NCI-H345 (cell line): ENCODE measurements at places on chromosomes 2 and 18.

GRCh38 chr2:239369631-239370161 is 31.1 kb downstream of the HDAC4 start:
- peak; percentile 27 for DNase-seq

DNA sequence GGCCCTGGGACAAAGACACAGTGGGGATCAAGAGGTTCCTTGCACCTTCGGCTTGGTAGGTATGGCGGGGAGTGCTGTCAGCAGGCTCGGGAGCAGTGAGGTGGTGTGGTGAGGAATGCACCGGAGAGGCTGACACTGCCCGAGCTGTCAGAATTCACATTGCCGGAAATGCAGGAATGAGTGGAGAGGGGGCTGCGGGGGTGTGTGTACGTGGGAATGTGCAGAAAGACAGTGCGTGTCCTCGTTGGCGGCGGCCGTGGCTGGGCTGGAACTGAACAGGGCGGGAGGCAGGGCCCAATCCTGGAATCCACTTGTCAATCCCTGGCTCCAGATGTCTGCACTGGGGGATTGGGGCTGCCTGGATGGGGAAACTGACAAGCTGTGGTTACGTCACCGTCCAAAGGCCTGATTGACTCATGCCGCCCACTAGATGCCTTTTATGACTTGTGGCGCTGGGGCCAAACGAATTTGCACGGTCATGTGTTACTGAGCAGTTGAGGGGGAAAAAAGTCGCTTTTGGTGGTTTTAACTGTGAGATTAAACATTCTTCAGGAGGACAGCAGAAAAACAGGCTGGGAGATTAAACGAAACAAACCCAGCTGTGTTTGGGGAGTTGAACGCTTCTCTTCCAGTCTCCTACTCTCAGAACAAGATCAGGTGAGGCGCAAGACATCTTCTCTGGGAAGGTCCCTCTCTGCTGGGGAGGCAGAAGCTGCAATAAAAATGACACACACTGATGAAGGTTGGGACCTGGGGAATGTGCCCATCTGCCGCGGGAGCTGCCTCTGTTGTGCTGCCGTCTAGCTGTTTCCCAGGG is 189.4 kb upstream of the GLI2 start:
- no peak for DNase-seq

DNA sequence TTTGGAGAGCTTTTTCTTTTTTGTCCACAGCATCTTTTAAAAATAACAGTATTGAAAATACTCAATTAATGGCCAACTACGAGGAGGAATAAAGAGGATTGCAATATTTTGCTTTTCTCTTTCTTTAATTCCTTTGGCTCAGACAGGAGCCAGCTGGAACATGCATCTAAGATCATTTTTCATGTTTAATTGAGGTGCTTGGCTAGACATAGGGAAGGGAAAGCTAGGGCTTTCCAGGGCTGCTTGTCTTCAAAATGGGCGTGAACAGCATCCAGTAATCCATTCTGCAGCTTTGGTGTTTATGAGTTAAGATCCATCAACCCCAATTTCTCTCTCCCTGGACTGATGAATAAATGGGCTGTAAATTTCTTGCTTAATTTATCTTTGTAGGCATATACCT is 323.0 kb downstream of the PTPRM start:
- DNase-seq = no peak

GRCh38 chr2:138637686-138638085 is 136.1 kb downstream of the SPOPL start:
- DNase-seq = no peak

DNA sequence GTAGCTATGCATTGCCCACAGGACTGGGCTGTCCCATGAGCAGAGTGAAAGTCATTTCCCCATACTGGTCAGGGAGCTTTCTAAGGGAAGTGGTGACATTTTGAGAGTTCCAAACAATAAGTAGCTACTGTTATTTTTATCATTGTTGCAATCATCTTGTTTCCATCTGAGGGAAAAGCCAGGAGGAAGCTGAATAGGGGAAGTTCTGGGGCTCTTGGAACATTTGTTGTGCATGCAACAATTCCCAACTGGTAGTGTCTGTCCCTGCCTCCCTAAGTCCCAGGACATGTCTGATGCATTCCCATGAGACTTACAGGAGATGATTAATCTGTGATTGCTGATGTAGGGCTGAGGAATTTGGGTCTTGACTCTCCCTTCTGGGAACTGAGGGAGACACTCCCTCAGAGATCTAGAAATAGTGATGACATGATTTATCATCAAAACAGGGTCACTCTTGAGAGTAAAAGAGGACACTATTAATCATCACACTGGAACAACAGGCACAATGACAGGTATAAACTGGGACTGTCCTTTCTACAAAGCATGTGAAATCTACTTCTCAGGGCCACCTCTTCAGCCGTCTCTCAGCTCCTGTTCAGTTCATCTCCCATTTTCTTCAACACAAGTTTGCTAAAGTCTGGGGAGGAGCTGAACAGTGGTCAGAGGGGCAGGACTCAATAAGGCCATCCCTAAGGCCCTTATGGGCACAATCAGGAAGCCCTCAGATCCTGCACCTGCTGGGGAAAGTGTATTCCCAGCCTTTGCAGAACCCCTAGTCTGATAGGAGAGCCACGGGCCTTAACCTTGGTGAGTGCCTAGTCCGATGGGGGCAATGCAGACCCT is 28.0 kb upstream of the MARCO start:
- DNase-seq = no peak

DNA sequence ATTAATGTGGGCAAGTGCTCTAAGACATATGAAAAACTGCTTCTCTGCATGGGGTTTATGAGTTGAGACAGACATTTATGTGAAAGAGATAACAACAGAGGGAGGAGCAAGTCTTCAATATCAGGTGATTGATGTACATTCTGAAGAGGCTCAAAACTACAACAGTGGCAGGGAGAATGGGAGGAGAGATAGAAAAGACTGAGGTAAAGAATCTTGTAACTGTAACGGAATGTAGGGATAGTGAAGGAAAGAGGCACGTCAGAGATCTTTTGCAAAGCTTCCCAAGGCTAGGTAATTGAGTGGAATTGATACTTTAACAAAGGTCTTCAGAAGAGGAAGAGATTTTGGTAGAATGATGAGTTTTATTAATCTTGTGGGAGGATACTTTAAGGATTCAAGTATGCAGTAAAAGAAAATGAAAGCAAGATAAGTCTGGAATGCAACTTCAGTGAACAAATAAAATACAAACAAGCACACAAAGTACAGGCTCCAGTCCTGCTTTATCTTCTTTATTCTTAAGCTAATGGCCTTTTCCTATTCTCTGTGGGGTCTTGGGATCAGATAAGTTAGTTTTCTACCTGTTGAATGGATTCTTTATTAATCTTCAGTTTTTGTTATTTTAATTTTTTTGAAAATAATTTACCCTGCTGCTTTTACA is 15.0 kb downstream of the SMAD4 start:
- DNase-seq = no peak

- DNase-seq = peak; percentile 24
Observed at GRCh38 chr2:725468-725867, 48.3 kb upstream of the TMEM18 start.

DNA sequence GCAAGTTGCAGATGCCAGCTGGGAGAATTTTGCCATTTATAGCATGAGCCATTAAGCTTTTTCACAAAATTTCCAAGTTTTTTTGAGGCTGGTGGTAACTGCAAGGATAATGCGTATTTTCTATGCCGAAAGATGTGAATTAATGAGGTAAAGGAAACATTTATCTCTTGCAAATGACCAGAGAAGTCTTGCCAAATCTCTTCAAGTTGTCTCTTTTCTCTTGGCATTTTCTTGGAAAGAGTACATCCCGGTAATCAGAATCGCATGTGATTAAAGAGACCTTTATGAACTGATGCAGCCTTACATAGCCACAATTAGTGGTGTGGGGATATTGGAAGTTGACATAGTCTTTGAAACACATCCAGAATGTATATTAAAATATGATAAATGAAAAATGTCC is 136.5 kb upstream of the MMADHC start:
- DNase-seq = no peak

DNA sequence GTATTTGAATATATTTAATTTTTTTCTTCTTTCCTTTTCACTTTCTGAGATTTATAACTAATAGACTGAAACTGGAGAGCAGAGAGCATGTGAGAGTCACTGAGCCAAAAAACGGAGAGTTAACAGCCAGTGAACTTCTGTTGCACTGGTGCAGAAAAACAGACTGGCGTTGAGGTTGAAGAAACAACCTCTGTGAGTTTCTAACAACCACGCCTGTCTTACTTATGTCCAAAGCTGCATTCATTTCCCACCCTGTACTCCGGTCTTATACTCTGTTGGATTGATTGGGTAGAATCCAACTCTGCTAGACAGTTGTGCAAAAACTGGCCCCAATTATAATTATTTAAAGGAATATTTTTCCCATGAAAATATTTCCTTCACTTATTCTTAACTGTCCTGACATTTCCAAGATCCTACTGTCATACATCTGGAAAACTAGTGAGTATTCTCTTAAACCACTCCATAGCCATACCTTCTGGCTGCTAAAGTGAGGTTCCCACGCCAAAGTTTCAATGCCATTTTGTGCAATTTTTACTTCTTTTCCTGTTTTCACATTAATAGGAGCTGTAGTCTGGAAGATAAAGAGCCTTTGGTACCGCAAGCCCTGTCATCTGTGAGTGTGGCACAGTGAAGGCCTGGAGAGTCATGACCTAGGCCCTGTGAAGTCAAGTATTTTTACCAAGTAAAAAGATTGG is 9.4 kb downstream of the CYP1B1 start:
- no peak for DNase-seq

- no peak for DNase-seq
Observed at GRCh38 chr2:189579585-189580186, 900 bp downstream of the SLC40A1 start.

- DNase-seq = no peak
Observed at GRCh38 chr2:115162494-115163293, 720.3 kb downstream of the DPP10 start.

DNA sequence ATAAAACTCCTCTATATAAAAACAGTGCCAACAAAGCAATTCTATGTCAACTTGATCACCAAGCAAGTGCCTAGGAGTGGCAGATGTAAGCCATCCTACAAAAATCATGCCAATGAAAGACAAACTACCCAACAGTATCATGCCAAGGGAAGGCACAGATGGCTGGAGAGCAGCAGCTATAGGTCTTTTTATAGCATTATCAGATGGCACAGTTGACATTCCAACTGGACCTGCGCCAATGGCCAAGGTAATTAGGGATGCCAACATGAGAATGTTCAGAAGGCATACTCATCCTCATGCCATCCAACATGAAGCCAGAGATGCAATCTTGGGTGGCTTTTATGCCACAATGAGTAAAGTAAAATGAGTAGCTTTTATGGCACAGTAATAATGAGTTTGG is 237.3 kb downstream of the OTX1 start:
- no peak for DNase-seq

- DNase-seq = no peak
Observed at GRCh38 chr2:52342458-52342857, 1310.5 kb upstream of the NRXN1 start.

GRCh38 chr2:149039213-149039724 is 770 bp downstream of the LYPD6B start:
- no peak for DNase-seq

DNA sequence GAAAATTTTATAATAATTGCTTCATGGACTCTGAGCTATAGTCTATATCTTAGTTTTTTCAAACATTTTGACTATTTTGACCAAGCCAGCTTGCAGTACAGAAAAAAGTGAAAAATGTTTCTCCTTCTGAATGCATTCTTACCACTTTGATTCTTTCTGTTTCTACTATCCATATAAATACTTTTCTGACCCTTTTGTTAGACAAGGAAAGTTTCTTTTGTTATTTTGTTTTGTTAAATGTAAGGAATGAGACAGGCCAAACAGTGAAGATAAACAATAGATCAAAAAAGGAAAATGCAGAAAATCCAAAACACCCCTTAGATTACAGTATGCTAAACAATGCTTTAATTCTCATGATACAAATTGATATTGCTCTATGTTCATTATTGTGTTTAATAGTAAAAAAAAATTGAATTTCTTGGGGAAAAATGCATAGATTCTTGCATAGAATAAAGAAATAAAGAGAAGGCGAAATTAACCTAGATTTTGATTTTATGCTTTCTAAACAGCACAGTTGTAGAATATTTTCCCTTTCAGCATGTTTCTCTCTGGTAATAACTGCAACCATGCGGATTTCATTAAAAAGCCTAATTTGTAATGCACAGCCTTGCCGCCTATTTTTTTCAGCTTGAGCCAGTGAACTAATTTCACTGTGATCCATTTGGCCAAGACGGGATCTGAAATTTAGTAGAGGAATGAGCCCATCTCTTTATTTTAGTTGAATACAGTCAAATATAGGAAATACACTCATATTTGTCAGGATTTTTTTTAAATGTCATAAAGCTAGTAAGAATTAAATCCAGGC is 976 bp downstream of the TNFAIP6 start:
- DNase-seq = no peak

- DNase-seq = no peak
Observed at GRCh38 chr2:153963256-153963655, 91.5 kb downstream of the GALNT13 start.

DNA sequence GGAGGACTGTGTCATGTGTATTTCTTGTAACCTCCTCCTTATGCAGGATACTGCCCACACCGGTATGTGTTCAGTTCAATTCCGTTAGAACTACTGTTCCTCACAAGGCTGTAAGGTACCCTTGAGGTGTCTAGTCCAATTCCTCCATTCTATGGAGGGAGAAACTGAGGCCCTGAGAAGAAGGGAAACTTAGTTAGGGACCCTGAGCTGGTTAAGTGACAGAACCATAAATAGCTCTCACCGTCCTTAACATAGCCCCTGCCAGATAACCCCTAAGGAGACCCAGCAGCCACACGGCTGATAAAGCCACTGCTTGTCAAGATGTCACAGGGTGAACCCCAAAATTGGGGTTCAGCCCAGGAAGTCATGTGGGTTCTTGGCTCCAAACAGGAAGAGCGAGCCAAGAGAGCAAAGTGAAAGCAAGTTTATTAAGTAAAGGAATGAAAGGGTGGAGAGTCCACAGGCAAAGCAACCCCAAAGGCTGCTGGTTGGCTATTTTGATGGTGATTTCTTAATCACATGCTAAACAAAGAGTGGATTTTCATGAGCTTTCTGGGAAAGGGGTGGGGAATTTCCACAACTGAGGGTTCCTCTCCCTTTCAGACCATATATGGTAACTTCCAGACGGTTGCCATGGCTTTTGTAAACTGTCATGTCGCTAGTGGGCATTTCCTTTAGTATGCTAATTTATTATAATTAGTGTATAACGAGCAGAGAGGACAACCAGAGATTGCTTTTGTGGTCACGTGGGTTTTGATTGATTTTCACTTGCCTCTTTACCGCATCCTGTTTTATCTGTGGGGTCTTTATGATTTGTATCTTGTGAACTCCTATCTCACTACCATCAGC is 83.4 kb upstream of the RTN4 start:
- DNase-seq = no peak

GRCh38 chr2:68714866-68715265 is 19.7 kb upstream of the ARHGAP25 start:
- DNase-seq = no peak
